ENCODE measurements at places on chromosomes 11 and 22. TPM values are rescaled to one million over a fixed set of nuclear protein-coding genes. Genes with fewer than 3 reads are reported as not detected.

DNA sequence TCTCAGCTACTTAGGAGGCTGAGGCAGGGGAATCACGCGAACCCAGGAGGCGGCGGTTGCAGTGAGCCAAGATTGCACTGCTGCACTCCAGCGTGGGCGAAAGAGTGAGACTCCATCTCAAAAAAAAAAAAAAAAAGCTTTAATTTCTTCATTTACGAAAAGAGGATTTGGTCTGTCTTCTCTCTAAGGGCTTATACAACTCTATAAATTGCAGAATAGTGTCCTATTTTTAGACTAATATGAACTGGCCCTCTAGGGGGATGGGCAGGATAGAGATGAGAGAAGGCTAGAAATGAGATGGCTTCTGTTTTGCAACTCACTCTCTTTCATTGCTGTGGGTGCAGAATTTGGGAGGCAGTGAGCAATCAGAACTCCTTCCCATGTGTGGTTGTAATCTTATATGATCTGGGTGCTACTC is 11.3 kb downstream of the MAML2 start:
- H3K36me3 ChIP-seq: no peaks in the 10 kb centered on the region
- H3K4me3 ChIP-seq: no peak overlapping the region

GRCh38 chr11:129443276-129443675 is 67.6 kb downstream of the BARX2 start:
- no peak overlapping the region for H3K27ac ChIP-seq
- no peaks in the 10 kb centered on the region for H3K27me3 ChIP-seq
- no peaks in the 10 kb centered on the region for H3K4me1 ChIP-seq
- DNase-seq: no peak

The CCDC87 gene
- total RNA-seq: not detected

The DCHS1 gene
- total RNA-seq: 17.6 TPM

The PAX6 gene
- not detected for total RNA-seq
